RPMI7951 (cell line): ENCODE measurements at places on chromosomes 6 and 20. TPM values are rescaled to one million over a fixed set of nuclear protein-coding genes. Genes with fewer than 3 reads are reported as not detected.

Gene KHDC1L
- total RNA-seq, result 0.29 TPM in 1 of 2 replicates, not detected in the other

Gene CSNK2B
- 371 and 469 TPM in 2 replicates for total RNA-seq

Gene NSFL1C
- 35.2 and 44.1 TPM in 2 replicates for total RNA-seq

Gene VSTM2L
- 0.48 and 3.2 TPM in 2 replicates for total RNA-seq

Gene FOXF2
- total RNA-seq, result 1.1 and 2.0 TPM in 2 replicates

Gene LRRN4
- not detected in 2 replicates for total RNA-seq

Gene DDX43
- not detected in 2 replicates for total RNA-seq

Gene MOCS3
- total RNA-seq, result 10.1 and 12.1 TPM in 2 replicates

Gene TINAG
- total RNA-seq, result not detected in 2 replicates

Gene ZNF184
- total RNA-seq, result 16.4 and 24.2 TPM in 2 replicates

Gene TFAP2A
- total RNA-seq, result 8.9 and 9.0 TPM in 2 replicates

Gene SERAC1
- 9.0 and 10.1 TPM in 2 replicates for total RNA-seq

Gene NCR2
- total RNA-seq, result not detected in 2 replicates

Gene RAB44
- not detected in 2 replicates for total RNA-seq

Gene ROS1
- 0.36 and 0.49 TPM in 2 replicates for total RNA-seq

Gene ZNF165
- 0.60 and 1.1 TPM in 2 replicates for total RNA-seq

Gene MATN4
- 0.10 TPM in 1 of 2 replicates, not detected in the other for total RNA-seq

Gene CRISP2
- not detected in 2 replicates for total RNA-seq

Gene LRP11
- total RNA-seq, result 67.0 and 67.4 TPM in 2 replicates

Gene ENPP3
- total RNA-seq, result 0.48 and 1.9 TPM in 2 replicates

Gene IP6K3
- 0.36 and 1.1 TPM in 2 replicates for total RNA-seq

Gene PSMB9
- 174 and 201 TPM in 2 replicates for total RNA-seq

Gene RNF144B
- 0.10 TPM in 1 of 2 replicates, not detected in the other for total RNA-seq

Gene GATA5
- total RNA-seq, result not detected in 2 replicates

Gene BPIFB4
- not detected in 2 replicates for total RNA-seq

Gene ADAM33
- 3.0 and 3.6 TPM in 2 replicates for total RNA-seq

Gene ADGRB3
- under 0.01 TPM in 1 of 2 replicates, not detected in the other for total RNA-seq

Gene BPIFA1
- total RNA-seq, result not detected in 2 replicates

Gene SOX18
- 0.12 and 0.20 TPM in 2 replicates for total RNA-seq

Gene RUNX2
- 13.1 and 18.9 TPM in 2 replicates for total RNA-seq

Gene SLA2
- not detected in 2 replicates for total RNA-seq

Gene VSX1
- total RNA-seq, result 2.8 and 3.8 TPM in 2 replicates

Gene PTGIS
- total RNA-seq, result under 0.01 and 0.24 TPM in 2 replicates

Gene COL21A1
- 0.39 and 0.48 TPM in 2 replicates for total RNA-seq

Gene SLC17A2
- not detected in 2 replicates for total RNA-seq

Gene HLA-DQA2
- not detected in 2 replicates for total RNA-seq

Gene ULBP1
- total RNA-seq, result 0.20 and 0.36 TPM in 2 replicates

Gene BPI
- 0.24 and 0.29 TPM in 2 replicates for total RNA-seq

Gene RNF217
- total RNA-seq, result 8.0 and 10.3 TPM in 2 replicates

Gene BCAS1
- total RNA-seq, result under 0.01 TPM in 1 of 2 replicates, not detected in the other

Gene ADTRP
- total RNA-seq, result 0.48 and 0.98 TPM in 2 replicates

Gene HLA-DQB1
- total RNA-seq, result not detected in 2 replicates

Gene LHFPL5
- total RNA-seq, result not detected in 2 replicates

Gene NQO2
- 42.3 and 52.9 TPM in 2 replicates for total RNA-seq

Gene PSORS1C1
- 0.48 and 0.88 TPM in 2 replicates for total RNA-seq

Gene SEMG1
- total RNA-seq, result not detected in 2 replicates

Gene NTSR1
- 15.0 and 19.7 TPM in 2 replicates for total RNA-seq

Gene COL11A2
- 0.12 TPM in 1 of 2 replicates, not detected in the other for total RNA-seq

Gene CLIC5
- 0.10 TPM in 1 of 2 replicates, not detected in the other for total RNA-seq
